ENCODE measurements at places on chromosomes 1 and 21.

DNA sequence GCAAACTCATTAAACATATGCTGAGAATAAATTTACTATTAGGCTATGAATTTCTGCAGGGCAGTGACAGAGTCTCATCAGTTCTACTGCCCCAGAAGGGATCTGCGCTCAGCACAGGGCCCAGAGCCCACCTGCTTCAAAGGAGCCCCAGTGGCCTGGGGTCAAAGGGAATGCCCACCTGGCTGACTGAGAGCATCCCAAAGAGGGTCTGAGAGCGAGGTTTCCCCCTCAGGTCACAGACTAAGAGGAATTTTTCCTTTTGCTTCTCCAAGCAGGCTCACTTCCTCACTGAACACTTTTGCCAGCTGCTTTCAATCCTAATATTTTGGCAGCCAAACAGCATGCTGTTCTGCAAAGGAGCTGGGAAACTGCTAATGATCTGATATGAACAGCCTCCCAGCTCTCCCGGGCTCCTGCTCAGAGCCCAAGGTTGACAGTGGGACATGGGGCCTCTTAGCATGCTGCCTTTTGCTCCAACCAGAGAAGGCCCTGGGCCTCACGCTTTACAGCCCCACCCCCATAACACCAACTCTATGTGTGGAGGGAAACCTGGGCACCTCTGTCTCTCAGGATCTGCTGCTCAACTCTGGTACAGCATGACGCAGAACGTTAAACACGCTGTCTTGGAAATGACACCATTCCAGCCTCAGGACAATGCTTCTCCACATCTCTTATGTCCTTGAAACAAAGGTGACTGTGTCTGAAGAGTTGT, 70.7 kb upstream of the SYT6 start:
- H3K27ac ChIP-seq, result no peak overlapping the region
- no peaks in the 10 kb centered on the region for H3K27me3 ChIP-seq
- no peak overlapping the region for H3K4me3 ChIP-seq
- H3K36me3 ChIP-seq, result no peaks in the 10 kb centered on the region
- no peak for DNase-seq
- H3K4me1 ChIP-seq, result no peaks in the 10 kb centered on the region

GRCh38 chr1:118217141-118217838, 32.3 kb upstream of the SPAG17 start:
- H3K4me3 ChIP-seq, result no peak overlapping the region
- H3K27ac ChIP-seq, result no peak overlapping the region
- peaks cover 5% of the 10 kb centered on the region for H3K27me3 ChIP-seq
- no peaks in the 10 kb centered on the region for H3K36me3 ChIP-seq
- DNase-seq, result no peak
- H3K4me1 ChIP-seq, result no peaks in the 10 kb centered on the region

- H3K4me1 ChIP-seq, result peaks cover 67% of the 10 kb centered on the region
- no peaks in the 10 kb centered on the region for H3K27me3 ChIP-seq
- H3K27ac ChIP-seq, result no peak overlapping the region
- no peaks in the 10 kb centered on the region for H3K36me3 ChIP-seq
These were observed 3.5 kb downstream of the RO60 start for GRCh38 chr1:193062698-193063463.

DNA sequence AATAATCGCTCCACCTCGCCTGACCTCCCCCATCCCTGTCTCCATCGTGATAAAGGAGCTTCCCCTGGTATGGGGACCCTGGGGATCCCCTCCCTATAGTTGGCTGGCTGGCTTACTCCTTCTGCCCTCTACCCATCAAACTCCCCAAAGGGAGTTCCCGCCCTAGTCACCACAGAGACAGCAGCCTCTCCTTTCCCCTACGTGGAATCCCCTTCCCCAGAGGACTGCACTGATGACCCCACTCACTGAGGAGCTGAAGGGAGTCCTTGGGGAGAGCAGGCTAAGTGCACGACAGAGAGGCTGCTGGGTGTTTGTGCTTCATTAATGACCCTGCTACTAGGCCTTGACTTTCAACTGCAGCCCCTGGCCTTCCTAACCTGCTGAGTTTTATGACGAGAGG, 1.9 kb downstream of the CADM3 start:
- no peak overlapping the region for H3K27ac ChIP-seq
- peaks cover 43% of the 10 kb centered on the region for H3K27me3 ChIP-seq
- H3K4me3 ChIP-seq, result no peak overlapping the region
- peaks cover 3% of the 10 kb centered on the region for H3K36me3 ChIP-seq

DNA sequence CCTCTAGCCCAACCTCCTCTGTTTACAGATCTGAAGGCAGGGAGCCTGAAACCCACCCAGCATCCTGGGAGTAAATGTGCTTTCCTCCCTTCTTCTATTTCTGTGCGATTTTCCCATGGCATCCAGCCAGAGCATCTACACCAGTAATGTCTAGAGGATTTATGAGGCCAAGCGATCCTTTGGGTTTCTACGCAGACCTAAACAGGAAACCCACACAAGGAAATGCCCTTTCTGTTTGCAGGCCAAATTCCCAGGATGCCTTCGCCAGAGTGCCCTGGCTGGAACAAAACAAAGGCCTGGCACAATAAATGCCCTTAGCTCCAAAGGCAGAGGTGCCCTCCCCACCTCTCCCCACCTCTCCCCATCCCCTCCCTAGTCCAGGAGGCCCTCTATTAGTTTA, 110.5 kb upstream of the CDC42BPA start:
- no peak overlapping the region for H3K4me3 ChIP-seq
- no peak overlapping the region for H3K27ac ChIP-seq
- no peak for DNase-seq

DNA sequence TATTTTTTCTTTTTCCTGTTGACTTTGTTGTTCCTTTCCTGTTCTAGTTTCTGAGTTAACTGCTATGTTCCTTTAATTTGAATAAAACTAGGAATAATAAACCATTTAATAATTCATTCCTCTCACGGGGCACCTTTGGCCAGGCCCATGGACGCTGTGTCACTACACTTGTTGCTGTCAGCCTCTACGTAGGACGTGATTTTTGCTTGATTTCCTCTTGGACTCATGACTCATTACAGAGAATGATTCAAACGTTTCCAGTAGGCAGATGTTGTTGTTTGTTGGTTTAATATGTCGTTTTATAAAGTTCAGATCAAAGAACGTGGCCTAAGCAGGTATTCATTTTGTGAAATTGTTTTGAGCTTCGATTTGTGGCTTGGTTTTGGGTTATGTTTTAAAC, 9.1 kb upstream of the SLC19A1 start:
- no peak for DNase-seq

DNA sequence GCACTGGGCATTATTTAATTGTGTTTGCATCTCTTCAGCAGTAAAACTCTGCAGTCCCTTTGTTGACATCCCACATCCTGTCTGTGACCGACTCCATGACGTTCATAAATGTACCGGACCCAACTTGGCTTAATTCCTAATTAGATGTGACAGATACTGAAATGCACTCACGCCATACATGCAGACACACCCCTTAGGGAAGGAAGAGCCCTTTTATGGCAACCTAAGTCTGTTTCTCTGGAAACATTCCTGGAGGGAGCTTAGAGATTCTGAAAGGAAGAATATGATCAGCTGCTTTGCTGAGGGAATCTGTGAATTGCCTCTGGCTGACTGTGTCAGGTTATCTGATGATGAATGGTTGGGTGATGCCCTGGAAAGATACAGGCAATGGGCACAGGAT, 33.4 kb downstream of the ADAMTS5 start:
- H3K36me3 ChIP-seq, result no peaks in the 10 kb centered on the region
- H3K4me1 ChIP-seq, result no peaks in the 10 kb centered on the region
- no peak for DNase-seq
- no peaks in the 10 kb centered on the region for H3K27me3 ChIP-seq

- no peaks in the 10 kb centered on the region for H3K36me3 ChIP-seq
- peak; percentile 60 for DNase-seq
- peaks cover 26% of the 10 kb centered on the region for H3K4me1 ChIP-seq
- peak overlapping the region; percentile 76 for H3K4me3 ChIP-seq
- H3K27ac ChIP-seq, result peak overlapping the region; percentile 96
These were observed 12.5 kb downstream of the CHML start for GRCh38 chr1:241627453-241628259.

DNA sequence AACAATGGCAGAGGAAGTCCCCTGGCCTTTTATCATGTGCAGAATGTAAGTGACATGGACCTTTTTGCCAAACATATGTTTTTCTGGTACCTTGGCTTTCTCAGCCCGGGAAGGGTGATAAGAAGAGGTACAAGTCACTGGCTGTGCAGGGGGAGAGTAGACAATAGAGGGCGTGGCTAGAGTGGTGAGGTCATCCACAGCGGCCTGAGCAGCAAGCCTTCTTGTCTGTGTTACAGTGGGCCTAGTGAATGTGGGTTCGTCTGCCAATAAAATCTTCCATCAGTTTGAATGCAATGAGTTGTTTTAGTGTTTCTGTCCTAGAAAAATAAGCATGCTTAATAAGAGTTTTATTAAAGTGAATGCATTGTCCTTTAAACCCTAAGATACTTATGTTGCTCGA, 59.0 kb upstream of the PGD start:
- H3K36me3 ChIP-seq, result peaks cover 5% of the 10 kb centered on the region
- no peaks in the 10 kb centered on the region for H3K4me1 ChIP-seq
- no peaks in the 10 kb centered on the region for H3K27me3 ChIP-seq
- no peak for DNase-seq
- H3K27ac ChIP-seq, result no peak overlapping the region

- H3K36me3 ChIP-seq, result no peaks in the 10 kb centered on the region
- H3K4me3 ChIP-seq, result no peak overlapping the region
- peaks cover 1% of the 10 kb centered on the region for H3K27me3 ChIP-seq
- no peak for DNase-seq
These were observed 3.8 kb upstream of the RGSL1 start for GRCh38 chr1:182446033-182446669.

GRCh38 chr1:107620753-107621152, 344.2 kb downstream of the VAV3 start:
- H3K4me3 ChIP-seq, result no peak overlapping the region
- peaks cover 18% of the 10 kb centered on the region for H3K36me3 ChIP-seq
- H3K27me3 ChIP-seq, result no peaks in the 10 kb centered on the region
- no peaks in the 10 kb centered on the region for H3K4me1 ChIP-seq

GRCh38 chr1:174726167-174726879, 273.4 kb upstream of the CACYBP start:
- H3K27ac ChIP-seq, result no peak overlapping the region
- peaks cover 6% of the 10 kb centered on the region for H3K36me3 ChIP-seq
- no peak overlapping the region for H3K4me3 ChIP-seq
- no peaks in the 10 kb centered on the region for H3K4me1 ChIP-seq

DNA sequence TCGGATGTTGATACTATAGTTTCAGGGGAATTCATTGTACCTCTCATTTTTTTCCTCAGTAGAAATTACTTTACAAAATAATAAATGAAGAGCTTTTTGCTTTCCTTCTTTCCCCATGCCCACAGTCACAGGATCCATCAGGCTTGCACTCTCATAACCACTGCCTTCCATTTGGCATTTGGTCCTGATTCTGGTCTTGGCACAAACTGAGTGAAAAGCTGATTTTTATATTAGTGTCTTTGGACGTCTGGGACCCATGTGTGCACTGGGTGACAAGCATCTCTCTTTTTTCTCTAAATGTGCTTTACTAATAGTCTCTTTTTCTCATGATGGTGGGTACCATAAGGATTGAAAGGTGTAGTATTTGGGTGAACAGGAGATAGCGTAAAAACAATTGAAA, 2.8 kb downstream of the ELAVL4 start:
- H3K36me3 ChIP-seq, result no peaks in the 10 kb centered on the region
- H3K4me1 ChIP-seq, result peaks cover 9% of the 10 kb centered on the region

GRCh38 chr1:191634801-191635508, 523.3 kb upstream of the RGS18 start:
- no peak overlapping the region for H3K4me3 ChIP-seq
- no peak for DNase-seq
- no peak overlapping the region for H3K27ac ChIP-seq
- no peaks in the 10 kb centered on the region for H3K4me1 ChIP-seq
- H3K27me3 ChIP-seq, result no peaks in the 10 kb centered on the region
- H3K36me3 ChIP-seq, result no peaks in the 10 kb centered on the region

DNA sequence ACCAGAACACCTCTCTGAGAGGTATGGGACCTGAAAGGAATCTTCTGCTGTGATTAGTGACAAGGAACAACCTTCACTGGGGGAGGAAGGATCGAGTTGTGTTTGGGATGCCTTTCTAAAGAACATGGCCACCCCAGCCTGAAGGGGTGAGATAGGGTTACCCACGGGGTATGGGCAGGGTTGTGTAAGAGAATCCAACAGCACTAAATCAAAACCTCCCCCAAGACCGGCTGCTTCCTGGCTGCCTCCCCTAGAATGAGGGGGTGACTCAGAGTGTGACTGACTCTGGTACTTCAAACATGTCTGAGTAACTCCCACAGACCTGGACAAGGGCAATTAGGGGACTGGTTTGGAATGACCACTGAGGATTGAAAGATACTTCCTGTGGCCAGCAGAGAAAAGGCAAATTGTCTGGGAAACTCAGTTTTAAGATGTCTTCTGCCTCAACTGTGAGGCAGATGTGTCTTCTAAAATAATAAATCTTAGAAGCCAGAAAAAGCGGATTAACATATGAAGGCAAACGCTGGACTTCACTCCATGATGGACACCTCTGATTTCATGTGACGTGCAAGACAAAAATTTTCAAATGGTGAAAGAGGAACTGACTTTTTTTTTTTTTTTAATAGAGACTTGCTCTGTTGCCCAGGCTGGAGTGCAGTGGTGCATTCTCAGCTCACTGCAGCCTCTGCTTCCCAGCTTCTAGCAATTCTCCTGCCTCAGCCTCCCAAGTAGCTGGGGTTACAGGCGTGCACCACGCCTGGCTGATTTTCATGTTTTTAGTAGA, 6.7 kb upstream of the PTPN14 start:
- no peaks in the 10 kb centered on the region for H3K36me3 ChIP-seq
- peaks cover 21% of the 10 kb centered on the region for H3K27me3 ChIP-seq
- DNase-seq, result no peak
- H3K4me3 ChIP-seq, result no peak overlapping the region
- H3K4me1 ChIP-seq, result no peaks in the 10 kb centered on the region
- H3K27ac ChIP-seq, result no peak overlapping the region

DNA sequence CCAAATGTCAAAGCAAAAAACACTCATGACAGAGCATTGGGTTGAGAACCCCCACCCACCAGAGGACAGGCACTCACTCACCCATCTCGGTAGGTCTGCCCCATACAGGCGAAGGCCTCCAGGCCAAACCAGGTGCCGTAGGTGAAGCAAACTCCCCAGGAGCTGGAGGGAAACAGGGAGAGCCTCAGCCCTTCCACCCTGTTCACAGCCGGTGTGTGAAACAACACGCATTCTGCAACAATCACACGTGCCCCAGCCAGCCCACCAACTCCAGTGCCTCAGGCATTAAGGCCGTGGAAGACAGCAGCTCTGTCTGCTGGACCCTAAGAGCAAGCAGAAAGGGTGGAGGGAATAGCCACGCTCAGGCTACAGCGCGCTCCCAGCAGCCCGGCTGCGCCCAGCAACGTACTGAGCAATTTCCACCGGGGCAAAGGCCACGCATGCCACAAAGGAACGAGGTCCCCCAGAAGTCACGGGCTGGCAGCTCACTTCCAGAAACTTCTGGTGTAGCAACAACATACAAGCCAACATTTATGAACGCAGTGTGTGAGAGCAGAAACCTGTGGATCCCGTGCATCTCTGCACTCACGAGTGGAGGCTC, 11.4 kb upstream of the SPATC1L start:
- no peak overlapping the region for H3K4me3 ChIP-seq
- H3K27ac ChIP-seq, result no peak overlapping the region
- H3K36me3 ChIP-seq, result peaks cover 26% of the 10 kb centered on the region
- H3K27me3 ChIP-seq, result no peaks in the 10 kb centered on the region
- no peaks in the 10 kb centered on the region for H3K4me1 ChIP-seq
- DNase-seq, result no peak

Measured in naive thymus-derived CD8-positive, alpha-beta T cell (primary cell).